ENCODE measurements at places on chromosomes 1 and 21.
A peak's percentile ranks its signal among the peaks of the same experiment; 100 is the strongest.

GRCh38 chr1:109661391-109661790 is 5.5 kb downstream of the GSTM4 start:
- DNase-seq: peak; percentile 23

- DNase-seq: peak; percentile 70
Measured at GRCh38 chr1:147647796-147648633, 22.3 kb downstream of the ACP6 start.

GRCh38 chr1:225119307-225119706 is 189.8 kb downstream of the DNAH14 start:
- DNase-seq: no peak

- no peak for DNase-seq
Measured at GRCh38 chr1:36224537-36225282, 467 bp downstream of the THRAP3 start.

DNA sequence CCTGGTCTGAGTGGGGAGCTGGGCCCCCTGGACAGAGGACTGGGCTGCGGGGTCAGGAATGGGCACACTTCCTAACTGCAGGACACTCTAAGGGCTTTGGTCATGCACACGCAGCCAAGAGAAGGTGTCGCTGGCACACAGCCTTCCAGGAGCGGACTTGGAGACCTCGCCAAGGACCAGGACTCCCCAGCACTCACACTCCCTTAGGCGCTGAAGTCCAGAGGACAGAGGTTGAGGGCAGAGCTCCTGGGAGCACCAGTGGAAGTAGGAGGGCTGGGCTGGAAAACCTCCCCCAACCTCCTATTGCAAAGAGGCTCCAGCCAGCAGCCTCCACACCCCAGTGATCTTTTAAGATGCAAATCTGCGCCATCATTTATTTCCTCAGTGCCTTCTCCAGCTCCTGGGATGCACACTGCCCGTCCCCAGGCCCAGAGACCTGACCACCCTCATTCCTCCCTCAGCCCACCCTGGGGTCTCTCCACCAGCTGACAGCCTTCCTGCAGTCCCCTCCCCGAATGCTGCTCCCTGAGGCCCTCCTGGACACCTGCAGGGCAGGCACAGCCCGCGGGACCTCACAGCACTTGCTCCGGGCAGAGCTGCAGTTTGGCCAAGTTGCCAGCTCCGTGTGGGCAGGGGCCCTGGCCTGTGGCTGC is 3.0 kb downstream of the TSPEAR start:
- no peak for DNase-seq

Data from CD4-positive, alpha-beta memory T cell (primary cell).